Sciatic nerve (tissue), 2 donors: ENCODE measurements at places on chromosomes 1 and 21.

GRCh38 chr21:29671728-29672127 lies 268.1 kb downstream of the GRIK1 start:
- no peak for DNase-seq

- DNase-seq, result no peak
These were observed 36.3 kb downstream of the TCP10L start for GRCh38 chr21:32548978-32549377.

- no peak for DNase-seq
These were observed 42.0 kb downstream of the COLGALT2 start for GRCh38 chr1:183995322-183996039.

DNA sequence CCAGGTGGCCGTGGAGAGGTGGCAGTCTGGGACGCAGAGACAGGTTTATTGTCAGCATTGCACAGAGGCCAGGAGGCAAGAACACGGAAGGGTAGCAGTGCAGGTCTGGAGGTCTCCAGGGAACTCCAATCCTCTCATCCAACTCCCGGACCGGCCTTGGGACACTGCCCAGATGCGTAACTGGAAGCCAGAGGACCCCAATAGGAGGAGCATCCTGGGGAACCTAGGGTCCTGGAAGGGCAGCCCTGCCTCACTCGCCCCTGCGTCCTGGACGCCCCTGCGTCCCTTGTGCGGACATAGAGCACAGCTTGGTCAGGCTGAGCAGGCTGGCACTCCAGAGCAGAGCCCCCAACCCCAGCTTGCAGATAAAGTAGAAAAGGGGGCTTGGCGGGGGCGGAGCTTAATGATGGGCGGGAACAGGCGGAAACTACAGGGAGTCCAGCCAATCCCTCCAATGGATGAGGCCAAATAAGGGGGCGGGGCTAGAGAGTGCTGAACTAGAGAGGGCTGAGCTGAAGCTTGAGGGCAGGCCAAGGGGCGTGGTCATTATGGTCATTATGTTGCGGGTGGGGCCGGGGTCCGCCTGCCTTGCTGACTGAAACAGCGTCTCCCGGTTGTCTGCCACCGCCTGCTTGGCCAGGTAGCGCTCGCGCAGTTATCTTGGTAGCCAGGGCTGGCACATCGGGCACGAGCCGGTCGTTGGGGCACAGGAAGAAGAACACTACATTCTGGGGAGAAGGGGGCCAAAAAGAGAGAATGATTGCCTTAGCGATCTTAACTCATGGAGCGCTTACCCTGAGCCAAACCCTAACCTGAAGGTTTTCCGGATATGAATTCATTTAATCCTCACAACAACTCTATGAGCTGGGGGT lies 3.7 kb upstream of the ARHGEF19 start:
- DNase-seq, result peak; percentile 92

- DNase-seq, result no peak
These were observed 14.0 kb downstream of the SLC37A1 start for GRCh38 chr21:42527489-42528158.

DNA sequence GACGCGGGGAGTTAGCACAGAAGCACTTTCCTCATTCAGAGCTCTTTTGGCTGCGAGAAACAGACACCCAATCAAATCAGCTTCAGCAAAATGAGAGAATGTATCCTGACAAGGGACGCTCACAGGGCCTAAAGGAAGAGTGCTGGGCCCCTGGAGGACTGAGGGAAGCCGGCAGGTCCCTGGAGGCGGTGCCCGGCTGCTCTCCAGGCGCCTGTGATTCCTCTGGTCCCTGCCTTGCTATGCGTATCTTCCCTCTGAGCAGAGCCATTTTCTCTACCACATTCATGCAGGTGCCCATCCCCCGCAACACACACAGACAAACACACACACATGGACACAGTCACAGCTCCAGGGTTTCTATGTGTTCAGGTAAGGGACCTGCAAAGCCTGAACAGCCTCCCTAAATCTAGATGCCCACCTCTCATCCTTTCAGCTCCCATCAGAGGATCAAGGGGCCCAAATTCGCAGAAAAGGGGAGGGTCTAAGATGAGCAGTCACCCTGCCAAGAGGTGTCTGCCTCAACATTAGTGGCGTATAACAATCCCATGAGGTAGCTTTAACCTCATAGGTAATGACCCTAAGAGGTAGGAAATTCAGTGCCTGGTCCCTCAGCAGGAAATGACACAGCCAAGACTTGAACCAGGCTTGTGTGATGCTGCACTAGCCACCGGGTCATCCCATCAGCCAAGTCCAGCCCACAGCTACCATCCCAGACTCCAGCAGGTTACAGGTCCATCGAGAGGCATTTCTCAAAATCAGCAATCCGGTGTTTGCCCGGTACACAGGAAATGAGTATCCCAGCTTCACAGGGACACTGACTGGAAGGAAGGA lies 29.0 kb downstream of the PTAFR start:
- no peak for DNase-seq
